Neural crest cell (in vitro differentiated cells): ENCODE measurements at places on chromosomes 6 and 20. TPM values are rescaled to one million over a fixed set of nuclear protein-coding genes. Genes with fewer than 3 reads are reported as not detected.

GRCh38 chr20:45518282-45518681 is 2.9 kb upstream of the SPINT3 start:
- no peak for DNase-seq

DNA sequence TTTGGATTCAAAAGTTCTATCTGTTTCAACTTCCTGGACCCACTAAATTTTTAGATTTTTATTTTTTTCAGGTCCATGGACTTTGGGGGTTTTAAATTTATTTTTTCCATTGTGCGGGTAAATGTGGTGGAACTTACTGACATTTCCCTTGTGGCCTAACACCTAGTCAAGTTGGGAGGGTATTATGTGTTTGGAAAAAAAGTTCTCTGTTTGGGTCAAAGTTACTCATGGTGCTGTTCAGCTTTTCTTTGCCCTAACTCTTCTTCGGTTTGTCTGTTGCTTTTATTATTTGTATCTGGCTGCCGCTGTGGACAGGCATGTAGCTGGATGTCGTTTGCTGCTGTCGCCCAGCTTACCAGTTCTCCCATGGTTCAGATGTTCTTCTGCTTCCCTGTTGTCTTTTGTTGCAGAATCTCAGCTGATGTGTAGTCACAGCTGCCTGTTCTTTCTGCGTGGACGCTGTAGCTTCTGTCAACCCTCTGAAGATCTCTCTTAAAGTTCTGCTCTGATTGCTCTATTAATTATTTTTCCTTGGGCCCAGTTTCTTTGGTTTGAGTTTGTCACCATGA is 7.9 kb downstream of the IGF2R start:
- no peak for DNase-seq

DNA sequence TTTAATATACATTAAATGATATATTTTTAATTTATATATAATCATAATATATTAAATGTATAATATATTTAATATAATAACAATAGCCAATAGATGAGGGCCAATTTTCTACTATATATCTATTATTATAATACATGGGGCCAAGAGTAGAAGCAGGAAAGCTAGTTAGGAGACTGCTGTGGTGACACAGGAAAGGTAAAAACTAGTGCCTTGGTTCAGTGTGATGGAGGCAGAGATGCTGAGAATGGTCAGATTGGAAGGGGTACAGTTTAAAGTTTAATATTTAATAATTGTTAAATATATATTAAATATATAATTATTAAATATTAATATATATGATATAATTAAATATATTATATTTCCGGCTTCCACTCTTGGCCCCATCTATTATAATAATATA is 102.9 kb upstream of the RNF217 start:
- no peak for DNase-seq

DNA sequence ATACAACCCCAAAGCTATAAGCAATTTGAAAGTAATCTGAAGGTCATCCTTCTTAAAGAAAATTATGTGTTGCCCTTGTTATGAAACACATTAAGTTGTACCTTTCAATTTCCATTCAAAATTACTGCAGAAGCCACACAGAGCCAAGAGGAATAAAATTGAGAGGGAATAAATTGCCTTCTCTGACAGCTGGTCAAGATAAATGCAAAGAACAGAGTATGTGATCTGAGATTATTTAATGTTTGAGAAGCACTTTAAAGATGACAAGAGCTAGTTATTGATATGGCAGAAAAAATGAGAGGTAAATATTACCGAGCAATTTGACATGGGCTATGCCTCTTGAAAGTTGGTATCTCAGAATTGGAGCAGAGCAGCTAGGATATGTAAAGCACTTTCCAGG is 61.6 kb downstream of the TRDN start:
- no peak for DNase-seq

DNA sequence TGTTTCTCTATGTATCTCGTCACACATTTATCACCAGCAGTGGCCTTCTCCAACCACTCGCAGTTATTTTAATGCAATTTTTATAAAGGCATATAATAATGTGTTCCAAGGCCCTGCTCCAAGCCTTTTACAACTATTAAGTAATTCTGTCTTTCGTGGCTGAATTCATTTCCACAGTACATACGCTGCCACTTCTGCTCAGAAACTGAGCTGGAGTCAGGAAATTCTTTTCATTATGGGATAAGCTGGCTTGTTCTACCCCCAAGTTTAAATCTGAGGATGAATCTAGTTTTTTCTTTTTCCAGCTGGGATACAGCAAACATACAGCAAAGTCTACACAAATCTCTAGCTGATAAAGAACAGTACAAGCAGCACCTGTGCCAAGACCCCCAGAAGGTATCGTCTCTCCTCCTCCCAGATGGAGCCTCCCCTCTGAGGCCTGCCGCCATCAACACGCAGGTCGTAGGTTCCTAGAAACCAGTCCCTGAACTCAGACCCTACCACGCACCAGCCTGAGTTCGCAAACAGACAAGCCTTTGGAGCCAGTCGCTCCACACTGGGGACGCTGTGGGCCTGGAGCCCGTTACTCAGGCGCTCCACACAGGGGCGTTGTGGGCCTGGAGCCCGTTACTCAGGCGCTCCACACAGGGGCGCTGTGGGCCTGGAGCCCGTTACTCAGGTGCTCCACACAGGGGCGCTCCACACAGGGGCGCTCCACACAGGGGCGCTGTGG is 263.5 kb downstream of the THBS2 start:
- no peak for DNase-seq

CFAP61 gene
- total RNA-seq: 1.7 and 1.9 TPM in 2 replicates

EYA4 gene
- 0.86 and 1.6 TPM in 2 replicates for total RNA-seq
